ENCODE measurements at places on chromosomes 3 and 15. TPM values are rescaled to one million over a fixed set of nuclear protein-coding genes. Genes with fewer than 3 reads are reported as not detected.

The NRROS gene
- total RNA-seq, result 0.58 TPM

The ADGRG7 gene
- total RNA-seq, result not detected

The DMXL2 gene
- 28.5 TPM for total RNA-seq

The C3orf49 gene
- total RNA-seq, result not detected

The LRTM1 gene
- not detected for total RNA-seq

The C2CD4A gene
- 0.28 TPM for total RNA-seq

The CFAP100 gene
- total RNA-seq, result not detected

The GOLGA8S gene
- not detected for total RNA-seq

The ZNF860 gene
- 0.85 TPM for total RNA-seq

The AP3B2 gene
- total RNA-seq, result under 0.01 TPM

The UPK1B gene
- 0.19 TPM for total RNA-seq

The PLSCR5 gene
- not detected for total RNA-seq

The KBTBD13 gene
- total RNA-seq, result not detected

The TRAT1 gene
- total RNA-seq, result not detected

The STARD9 gene
- total RNA-seq, result 1.7 TPM

The MUC20 gene
- 0.38 TPM for total RNA-seq

The FBXO40 gene
- not detected for total RNA-seq

The HRH1 gene
- 9.6 TPM for total RNA-seq

The ATP8B4 gene
- total RNA-seq, result 0.19 TPM
